ENCODE measurements at places on chromosomes 5 and 9.

- no peak for DNase-seq
Observed at GRCh38 chr9:108634204-108634603, 221.6 kb downstream of the ACTL7B start.

DNA sequence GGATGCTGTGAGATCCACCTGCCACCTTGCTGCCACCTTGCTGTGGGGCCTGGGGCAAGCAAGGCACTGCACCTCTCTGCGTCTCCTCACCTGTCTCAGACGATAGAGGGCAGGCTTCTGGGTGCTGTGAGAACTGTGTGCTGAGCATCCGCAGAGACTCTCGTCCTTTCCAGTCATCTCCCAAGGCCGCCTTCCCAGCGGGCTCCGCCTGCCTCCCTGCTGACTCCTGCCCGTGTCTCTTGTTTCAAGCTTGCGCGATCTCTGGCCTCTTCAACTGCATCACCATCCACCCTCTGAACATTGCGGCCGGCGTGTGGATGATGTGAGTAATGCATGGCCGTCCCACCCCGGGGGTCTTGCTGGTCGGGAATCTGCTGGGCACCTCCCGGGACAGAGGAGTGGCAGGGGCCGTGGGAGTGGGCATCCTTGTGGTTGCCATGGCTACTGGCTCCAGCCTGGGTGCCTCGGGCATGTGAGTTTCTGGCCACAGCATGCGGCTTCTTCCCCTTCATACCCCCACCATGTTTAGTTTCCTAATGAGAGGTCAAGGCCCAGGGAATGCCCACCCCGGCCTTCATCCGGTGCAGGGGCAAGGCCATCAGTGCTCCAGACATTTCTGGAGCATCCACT is 3.6 kb downstream of the CACFD1 start:
- no peak for DNase-seq

DNA sequence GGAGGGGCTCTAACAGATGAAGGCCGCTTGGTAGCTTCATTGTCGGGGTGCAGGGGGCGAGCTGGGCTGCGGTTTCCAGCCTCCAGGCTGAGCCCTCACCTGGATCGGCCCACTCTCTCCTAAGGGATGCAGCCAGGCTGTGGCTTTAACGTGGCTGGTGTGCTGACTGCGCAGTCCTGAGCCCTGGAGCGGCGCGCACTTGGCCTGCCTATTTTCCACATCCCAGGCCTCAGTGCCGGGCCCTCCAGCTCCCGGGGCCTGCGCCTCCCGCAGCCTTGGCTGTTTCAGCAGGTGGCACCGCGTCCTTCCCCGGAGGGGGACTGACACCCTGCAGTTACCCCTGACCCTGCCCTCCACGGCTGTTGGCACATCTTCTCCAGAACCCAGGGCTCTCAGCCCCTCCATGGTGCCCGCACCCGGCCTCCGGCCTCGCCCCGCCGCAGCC is 1.4 kb downstream of the RNU6ATAC start:
- no peak for DNase-seq

GRCh38 chr5:76544268-76544926 is 78.8 kb downstream of the F2RL2 start:
- DNase-seq = peak; percentile 15

DNA sequence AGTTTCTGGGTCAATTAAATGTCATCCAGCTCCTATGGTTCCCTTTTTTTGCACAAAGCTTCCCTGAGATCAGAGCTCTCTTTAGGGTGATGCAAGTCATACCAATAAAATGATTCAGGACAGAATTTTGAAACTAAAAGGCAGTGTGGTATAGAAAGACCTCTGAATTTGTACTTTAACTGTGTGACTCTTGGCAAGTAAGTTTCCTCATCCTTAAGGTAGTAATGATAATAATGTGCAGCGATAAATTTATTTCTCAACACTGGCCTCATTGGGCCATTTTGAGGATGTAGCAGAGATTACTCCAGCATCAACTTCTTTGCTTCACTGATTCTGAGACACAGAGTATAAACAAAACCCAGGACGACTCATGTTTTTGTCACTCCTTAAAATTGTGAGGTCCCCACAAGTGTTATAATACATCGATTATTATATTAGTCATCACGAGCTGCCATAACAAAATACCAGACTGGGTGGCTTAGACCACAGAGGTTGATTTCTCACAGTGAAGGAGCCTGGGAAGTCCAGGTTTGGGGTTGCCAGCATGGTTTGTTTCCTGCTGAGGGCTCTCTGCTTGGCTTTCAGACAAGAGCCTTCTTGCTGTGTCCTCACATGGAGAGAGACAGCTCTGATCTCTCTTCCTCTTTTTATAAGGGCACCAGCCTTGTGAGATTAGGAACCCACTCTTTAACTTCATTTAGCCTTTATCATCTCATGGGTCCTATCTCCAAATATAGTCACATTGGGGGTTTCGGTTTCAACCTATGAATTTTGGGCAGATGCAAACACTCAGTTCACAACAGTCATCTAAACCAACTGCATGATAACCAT is 293.0 kb downstream of the ZNF608 start:
- peak; percentile 24 for DNase-seq

GRCh38 chr9:127166111-127166510 is 43.7 kb upstream of the ANGPTL2 start:
- no peak for DNase-seq

- no peak for DNase-seq
Observed at GRCh38 chr9:3909966-3910650, 384.3 kb upstream of the RFX3 start.

DNA sequence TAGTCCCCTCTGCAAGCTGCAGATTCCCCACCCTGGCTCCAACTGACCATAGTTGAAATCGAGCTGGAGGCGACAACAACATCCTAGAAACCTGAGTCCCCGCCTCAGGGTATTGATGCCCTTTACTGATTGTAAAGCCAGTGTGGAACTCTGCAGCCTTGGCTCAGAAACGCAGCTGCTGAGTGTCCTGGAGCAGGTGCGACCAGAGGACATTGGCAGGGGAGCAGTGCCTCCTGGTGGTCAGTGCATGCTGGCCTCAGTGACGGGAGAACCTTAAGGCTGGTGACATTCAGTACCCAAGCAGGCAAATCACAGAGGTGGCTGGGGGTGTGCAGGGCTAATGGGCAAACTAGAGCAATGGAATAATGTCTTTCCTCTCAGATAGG is 20.4 kb upstream of the ZNF354B start:
- DNase-seq = no peak

GRCh38 chr9:81592887-81593266 is 96.5 kb downstream of the TLE1 start:
- DNase-seq = no peak

DNA sequence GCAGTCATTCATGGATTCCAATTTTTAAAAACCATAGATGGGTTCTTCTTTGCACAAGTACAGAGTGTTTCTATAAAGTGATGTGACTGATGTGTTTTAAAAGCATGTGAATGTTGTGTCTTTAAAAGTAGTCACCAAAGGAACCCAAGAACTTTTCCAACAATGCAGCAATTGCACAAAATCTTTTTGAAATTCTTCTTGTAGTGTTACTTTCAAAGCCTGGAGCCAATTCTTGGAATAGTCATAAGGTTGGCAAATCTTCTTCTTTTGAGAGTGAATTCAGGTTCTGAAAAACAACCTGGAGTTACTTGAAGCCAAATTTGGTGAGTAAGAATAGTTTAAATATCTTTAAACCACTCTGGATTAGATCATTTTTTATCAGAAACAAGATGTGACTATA is 10.5 kb downstream of the GRAMD2B start:
- no peak for DNase-seq

DNA sequence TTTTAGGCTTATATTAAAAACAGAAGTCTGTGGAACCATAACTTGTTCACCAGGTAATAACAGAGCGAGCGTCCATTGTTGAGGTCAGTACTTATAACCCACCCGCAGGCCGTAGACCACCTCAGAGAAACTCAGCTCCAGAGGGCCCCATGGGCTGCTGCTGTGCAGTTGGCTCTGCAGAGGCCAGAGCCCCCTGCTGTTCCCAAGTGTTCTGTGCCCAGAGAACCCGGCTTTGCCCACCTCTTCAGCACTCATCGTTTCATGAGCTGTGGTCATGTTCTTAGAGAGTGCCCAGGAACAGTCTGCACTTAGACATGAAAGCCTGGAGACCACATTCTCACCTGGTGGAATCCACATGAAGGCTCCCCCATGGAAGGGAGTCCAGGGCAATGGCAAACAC is 50.4 kb upstream of the SLC2A8 start:
- DNase-seq = no peak

- DNase-seq = no peak
Observed at GRCh38 chr5:172597755-172598155, 43.3 kb upstream of the NEURL1B start.
